HT1080 (cell line): ENCODE measurements at places on chromosomes 2 and 18.

- peak; percentile 35 for DNase-seq
These were observed 47.1 kb downstream of the KCMF1 start for GRCh38 chr2:85018049-85018447.

DNA sequence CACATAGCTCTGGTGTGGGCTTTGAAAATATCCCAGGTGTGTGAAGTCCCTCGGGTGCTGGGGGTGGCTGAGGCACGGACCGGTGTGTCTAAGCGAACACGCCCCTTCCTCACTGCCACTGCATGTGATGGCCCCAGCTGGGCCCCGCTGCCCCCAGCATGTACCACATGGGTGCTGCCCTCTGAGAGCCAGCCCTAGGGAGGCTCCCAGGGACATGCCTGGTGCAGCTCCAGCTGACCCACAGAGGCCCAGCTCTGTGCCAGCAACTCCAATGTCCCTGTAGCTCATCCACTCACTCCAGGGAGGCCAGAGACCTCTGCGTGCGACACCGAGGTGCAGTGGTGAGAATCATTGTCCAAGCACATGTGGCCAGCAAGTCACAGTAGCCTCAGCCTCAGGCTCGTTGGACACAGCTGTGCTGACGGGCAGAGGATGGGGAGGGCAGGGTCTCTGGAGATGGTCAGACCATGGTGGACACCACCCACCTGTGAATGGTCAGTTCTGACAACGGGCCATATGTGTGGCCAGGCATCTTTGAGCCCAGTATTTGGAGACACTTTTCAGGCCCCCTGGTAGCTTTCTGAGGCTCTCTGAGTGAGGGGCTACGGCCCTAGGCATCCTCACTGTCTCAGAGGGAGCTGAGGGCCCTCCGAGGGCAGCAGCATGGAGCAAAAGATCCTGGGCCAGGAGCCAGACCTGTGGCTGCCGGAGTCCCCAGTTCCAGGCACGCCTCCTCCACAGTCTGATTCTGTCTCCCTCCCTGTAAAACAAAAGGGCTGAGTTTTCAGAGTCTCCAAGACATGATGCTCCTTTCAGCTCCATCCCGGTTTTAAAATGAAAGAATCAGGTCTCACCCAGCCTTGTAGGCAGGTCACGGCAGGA lies 220.7 kb downstream of the NDUFA10 start:
- no peak for DNase-seq

DNA sequence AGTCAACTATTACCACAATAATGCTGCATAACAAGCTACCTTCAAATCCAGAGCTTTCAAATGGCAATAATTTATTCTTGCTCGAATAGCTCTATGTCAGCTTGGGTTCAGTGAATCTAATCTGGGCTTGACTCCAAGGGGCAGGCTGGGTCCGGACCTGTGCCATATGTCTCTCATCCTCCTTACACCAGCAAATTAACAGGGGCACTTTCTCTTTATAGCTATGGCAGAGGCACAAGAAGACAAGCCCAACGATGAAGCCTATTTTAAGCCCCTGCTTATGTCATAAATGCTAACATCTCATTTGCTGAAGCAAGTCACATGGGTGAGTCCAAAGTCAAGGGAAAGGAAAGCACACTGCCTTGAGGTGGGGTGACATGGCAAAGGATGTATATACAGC lies 13.3 kb upstream of the ZNF521 start:
- no peak for DNase-seq

DNA sequence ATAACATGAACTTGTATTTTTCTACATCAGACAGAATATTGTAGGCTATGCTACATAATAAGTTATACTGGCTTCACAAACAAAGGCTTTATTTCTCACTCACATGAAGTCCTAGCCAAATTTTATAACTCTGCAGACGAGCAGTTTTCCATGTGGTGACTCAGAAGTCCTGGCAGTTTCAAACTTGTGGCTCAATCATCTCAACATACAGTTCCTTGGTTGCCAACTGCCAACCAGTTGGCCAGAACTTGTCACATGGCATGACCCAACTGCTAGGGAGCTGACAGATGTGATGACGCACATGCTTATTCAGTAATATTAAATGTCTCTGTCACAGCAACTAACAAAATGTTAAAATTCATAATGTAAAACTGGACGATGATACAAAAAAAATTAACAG lies 63.8 kb upstream of the ZC3H15 start:
- DNase-seq, result peak; percentile 73

- DNase-seq, result no peak
These were observed 177.0 kb downstream of the LDLRAD4 start for GRCh38 chr18:13395577-13395976.

- DNase-seq, result no peak
These were observed 65.4 kb upstream of the MMADHC start for GRCh38 chr2:149652926-149653325.

- DNase-seq, result no peak
These were observed 36.5 kb downstream of the DIS3L2 start for GRCh38 chr2:231998046-231998445.

DNA sequence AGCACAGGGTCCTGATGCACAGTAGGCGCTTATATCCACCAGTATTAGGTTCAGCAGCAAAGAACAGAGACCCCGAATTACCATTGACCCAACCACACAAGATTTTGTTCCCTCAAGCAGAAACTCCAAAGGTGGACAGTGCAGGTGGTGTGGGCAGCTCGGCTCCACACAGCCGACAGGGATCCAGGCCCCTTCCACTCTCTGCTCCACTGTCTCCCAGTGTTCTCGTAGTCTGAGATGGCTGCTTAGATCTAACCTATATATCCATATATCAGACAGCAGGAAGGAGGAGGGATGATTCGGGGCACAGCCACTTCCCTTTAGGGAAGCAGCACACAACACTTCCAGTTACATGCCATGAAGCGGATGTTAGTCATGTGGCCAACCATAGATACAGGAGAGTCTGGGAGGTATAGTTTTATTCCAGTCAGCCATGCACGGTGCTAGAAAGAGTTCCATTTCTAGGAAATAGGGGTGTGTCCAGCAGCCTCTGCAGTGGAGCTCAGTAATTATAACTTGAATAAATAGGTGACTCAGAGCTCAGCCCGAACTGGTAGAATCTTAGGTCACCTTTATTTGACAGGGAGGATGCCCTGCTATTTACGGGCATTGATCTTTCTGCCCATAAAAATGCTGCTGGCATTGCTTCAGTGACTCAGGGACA lies 158.9 kb downstream of the TWIST2 start:
- DNase-seq, result peak; percentile 72

DNA sequence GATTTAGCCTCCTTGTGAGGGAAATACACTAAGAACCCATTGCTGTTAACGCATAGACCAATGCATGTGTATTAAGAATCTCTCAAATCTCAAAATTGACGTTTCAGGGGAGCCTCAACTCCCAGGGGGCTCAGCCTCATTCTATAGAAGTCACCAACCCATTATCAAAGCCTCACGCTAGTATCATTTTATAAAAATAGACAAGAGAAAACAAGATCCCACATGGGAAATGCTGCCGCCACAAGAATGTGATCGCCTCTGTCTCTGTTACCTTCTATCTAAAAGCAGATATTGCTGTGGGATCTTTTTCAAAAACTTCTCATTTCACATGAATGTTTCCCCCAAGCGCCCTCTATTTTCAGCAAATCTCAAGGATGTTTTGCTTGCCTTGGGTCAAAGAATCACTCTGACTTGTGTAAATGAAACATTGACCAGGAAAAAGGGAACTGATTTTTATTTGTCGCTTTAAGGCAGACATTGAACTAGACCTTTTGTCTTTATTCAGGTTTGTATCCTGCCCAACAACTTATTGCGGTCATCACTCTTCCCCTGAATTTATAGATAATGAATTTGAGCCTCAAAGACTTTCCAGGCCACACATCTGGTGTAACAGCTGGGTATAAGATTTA lies 679.0 kb upstream of the ID2 start:
- no peak for DNase-seq

GRCh38 chr18:29326214-29326613 lies 1149.3 kb upstream of the CDH2 start:
- no peak for DNase-seq

DNA sequence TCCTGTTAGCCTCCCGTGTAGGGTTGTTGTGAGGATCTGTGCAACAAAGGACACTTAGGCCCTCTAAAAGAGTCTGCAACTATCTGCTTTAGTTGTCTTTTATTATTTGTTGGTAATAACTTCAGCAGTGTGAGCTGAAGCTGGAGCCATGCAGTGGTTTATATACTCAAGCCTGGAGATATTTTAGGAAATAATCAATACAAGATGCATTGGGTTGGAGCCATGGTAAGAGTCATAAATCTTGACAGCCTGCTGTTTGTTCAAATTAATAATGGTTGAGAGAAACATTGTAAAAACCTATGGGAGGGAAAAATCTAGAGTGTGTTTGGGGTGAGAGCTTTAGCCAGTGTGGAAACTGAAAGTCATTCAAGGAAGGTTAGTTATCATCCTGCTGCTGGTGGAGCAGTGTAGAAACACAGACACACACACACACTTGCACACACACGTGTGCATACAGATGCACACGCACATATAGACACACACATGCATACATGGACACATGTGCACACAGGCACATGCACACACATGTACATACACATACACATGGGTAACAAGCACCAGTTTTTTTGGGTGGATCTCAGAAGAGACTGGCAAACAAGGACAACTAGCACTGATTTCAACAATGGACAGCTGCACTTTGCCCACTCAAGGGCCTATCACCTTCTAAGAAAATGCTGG lies 51.0 kb downstream of the ACOXL start:
- DNase-seq, result no peak

- no peak for DNase-seq
These were observed 67.5 kb downstream of the MYOM1 start for GRCh38 chr18:3152294-3152693.

GRCh38 chr2:157722580-157723234 lies 94.0 kb upstream of the ACVR1C start:
- DNase-seq, result no peak

DNA sequence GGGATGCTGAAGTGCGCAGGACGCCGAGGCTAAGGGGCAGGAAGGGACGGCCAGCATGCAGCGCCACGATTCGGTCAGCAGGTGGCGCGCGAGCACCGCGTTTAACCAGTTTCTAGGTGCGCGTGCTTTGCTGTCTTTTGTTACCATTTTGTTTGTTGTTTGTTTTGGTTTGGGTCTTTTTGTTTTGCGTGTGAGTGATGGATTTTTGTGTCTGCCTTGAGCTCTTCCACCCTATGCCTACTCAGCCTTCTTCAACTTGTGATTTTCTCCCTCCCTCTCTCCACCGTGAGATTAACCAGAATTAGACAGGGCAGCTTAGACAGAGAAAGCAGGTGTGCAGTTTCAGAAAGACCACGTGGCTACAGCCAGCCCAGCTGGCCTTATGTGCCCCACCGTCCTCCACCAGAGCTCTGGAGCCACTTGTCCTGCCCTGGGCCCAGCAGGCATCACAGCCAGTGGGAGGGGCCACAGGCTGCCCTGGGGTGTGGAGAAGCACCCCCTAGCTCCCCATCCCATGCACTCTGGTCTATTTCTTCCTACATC lies 180.2 kb downstream of the RNF144A start:
- peak; percentile 70 for DNase-seq

DNA sequence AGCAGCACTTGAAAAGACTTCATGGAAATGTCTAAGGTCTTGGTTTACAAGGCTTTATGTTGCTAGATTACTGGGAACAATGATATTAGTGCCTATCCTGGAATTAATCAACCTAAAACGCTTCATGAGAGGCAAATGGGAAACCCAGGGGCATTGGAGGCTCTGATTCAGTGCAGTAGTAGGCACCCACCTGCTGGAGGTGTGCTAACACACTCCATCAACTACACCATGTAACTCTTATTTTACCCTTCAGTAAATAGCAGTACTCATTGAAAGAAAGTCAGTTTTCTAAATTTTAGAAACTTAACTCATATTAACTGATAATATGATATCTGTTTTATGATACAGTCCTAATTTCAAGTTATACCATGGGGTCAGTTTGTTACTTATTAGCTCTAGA lies 17.4 kb upstream of the HNRNPA3 start:
- DNase-seq, result no peak

- no peak for DNase-seq
These were observed 96.9 kb upstream of the ZNF236 start for GRCh38 chr18:76725445-76725844.

- no peak for DNase-seq
These were observed 218.6 kb downstream of the KCNE4 start for GRCh38 chr2:223270548-223270947.

GRCh38 chr2:45627911-45628310 lies 16.8 kb upstream of the SRBD1 start:
- DNase-seq, result peak; percentile 47

DNA sequence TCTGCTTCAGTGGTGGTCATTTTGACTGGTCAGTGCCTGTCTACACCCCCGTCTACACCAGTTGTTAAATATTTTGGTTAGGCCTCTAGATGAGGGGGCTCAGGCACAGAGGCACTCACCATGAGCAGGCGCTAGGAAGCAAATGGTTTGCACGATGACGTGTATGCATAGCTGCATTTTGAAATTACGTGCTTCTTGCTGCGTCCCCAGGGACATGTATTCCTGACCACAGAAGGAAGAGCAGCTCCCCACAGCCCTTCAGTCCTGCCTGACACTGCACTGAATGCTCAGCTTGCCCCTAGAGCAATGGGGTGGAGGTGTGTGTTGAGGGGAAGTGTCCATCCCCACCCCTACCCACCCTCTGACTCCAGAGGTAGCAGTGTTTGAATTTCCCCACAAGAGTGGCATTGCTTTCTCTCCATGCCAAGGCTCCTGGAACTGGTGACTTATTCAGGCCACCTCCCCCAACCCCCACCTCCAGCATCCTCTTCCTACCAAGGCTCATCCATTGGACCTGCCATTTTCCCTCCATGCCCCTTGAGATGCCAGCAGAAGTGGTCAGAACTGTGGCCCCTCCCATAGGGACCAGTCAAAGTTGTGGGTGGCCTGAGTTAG lies 11.4 kb upstream of the ZAP70 start:
- DNase-seq, result no peak

DNA sequence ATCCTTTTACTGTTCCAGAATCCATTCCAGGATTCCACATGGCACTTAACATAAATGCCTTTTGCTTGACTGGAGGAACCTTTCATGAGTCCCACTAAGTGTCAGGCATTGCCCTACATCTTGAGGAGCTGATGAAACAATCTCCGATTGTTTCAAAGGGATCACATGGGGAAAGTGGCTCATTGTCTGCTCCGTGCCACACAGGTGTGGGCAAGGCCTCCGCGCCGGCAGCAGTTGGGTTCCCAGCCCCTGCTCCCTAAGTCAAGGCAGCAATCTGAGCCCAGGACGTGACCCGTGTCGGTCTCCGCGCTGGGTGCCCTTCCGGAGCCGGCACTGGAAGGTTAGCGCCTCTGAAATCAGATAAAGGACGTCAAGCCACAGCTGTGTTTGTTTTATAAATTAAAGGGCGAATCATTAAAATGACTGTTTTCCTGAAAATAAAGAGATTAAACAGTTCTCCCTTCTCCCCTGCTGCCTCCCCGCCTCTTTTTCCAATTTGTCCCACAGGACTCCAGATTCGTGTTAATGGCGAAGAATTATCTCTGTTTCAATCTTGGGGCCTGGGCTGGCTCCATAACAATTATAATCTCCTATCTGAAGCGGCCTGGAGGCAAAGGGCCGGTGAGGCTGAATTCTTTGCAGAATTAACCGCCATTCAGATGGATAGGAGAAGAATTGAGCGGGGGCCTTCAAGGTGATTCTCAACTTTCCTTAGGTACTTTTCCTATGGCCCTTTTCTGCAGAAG lies 84.3 kb upstream of the FZD7 start:
- DNase-seq, result no peak
